Hematopoietic multipotent progenitor cell treated with erythropoietin and hydrocortisone succinate and interleukin-3 and kit ligand, for 15 days (in vitro differentiated cells): ENCODE measurements at places on chromosomes 5 and 9.

GRCh38 chr5:96243862-96244261 is 189.2 kb downstream of the PCSK1 start:
- no peak for DNase-seq

- DNase-seq, result no peak
Measured at GRCh38 chr5:96579711-96580110, 82.5 kb upstream of the CAST start.

DNA sequence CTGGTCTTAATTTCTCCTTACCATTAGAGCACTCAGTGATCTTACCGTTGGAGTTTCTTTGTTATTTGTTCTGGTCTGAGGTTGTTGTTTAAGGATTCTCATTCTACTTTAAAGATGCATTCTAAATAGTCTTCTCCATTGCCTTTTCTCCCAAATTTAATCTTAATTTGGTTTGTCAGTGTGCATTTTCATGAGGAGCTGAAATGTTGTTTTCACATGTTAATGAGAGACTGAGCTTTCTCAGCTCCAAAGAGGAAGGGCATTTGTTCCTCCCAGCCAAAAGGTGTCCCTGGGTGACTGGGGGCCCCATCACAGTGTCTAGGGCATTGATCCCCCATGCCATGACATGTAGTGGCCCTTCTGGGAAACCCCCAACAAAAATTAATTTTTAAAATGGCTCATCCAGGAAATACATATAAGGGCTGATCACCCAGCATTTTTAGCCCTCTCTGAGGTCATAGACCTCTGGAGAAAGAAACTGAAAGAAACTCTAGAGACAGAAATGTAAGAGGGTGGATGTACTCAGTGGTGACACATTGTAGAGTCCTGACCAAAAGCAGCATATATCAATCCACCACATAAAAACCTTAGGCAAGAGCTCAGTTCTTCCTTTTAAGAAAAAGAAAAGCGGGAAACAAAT is 240.4 kb upstream of the RAI14 start:
- no peak for DNase-seq

- no peak for DNase-seq
Measured at GRCh38 chr9:123248630-123249029, 19.8 kb downstream of the STRBP start.

GRCh38 chr5:179624841-179625271 is 1.4 kb upstream of the HNRNPH1 start:
- no peak for DNase-seq

- DNase-seq, result no peak
Measured at GRCh38 chr5:850511-851006, at the start of gene ZDHHC11. TSS of gene ZDHHC11 (minus strand) at chr5:850986. CDS start at chr5:850602, 384 bp downstream.

- no peak for DNase-seq
Measured at GRCh38 chr5:149160291-149160787, 19.0 kb downstream of the ABLIM3 start.

- no peak for DNase-seq
Measured at GRCh38 chr5:74575741-74576538, 64.6 kb downstream of the ENC1 start.

- DNase-seq, result no peak
Measured at GRCh38 chr9:116639251-116639741, 47.8 kb upstream of the TRIM32 start.

GRCh38 chr5:113293068-113293974 is 141.5 kb downstream of the TSSK1B start:
- no peak for DNase-seq
